ENCODE measurements at places on chromosomes 7 and 10. TPM values are rescaled to one million over a fixed set of nuclear protein-coding genes. Genes with fewer than 3 reads are reported as not detected.

ABCA13 gene
- total RNA-seq: not detected

CRPPA gene
- 0.91 TPM for total RNA-seq

DNA sequence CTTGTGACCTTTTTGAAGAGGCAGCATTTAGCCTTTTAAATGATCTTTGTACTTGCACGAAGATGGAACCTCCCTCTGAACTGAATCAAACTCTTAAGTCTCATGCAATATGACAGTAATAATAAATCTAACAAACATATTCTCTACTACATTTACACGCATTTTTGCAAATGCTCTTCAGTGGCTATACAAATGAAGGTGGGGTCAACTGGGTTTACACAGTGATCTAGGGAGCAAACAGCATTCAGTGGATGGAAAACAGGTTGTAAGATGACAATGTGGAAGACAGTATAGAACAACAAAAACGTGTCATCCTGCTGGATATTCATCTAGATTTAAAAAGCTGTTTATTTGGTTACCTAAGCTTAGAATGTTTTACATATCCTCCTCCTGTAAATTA lies 7.5 kb downstream of the CCDC186 start:
- peaks cover 51% of the 10 kb centered on the region for H3K36me3 ChIP-seq
- H3K27ac ChIP-seq: no peak overlapping the region
- no peak for DNase-seq
- peaks cover 28% of the 10 kb centered on the region for H3K4me1 ChIP-seq

ATOH7 gene
- not detected for total RNA-seq

NPFFR1 gene
- not detected for total RNA-seq

GRCh38 chr10:23078114-23078513 lies 17.3 kb upstream of the MSRB2 start:
- no peak for DNase-seq
- no peaks in the 10 kb centered on the region for H3K36me3 ChIP-seq
- no peaks in the 10 kb centered on the region for H3K4me1 ChIP-seq
- peaks cover 36% of the 10 kb centered on the region for H3K27me3 ChIP-seq
- no peak overlapping the region for H3K4me3 ChIP-seq
- H3K27ac ChIP-seq: no peak overlapping the region

ZFAND4 gene
- total RNA-seq: 19.8 TPM

Data from activated B cell treated with CpG ODN at 0.5 μM for 24 hours (primary cell).